ENCODE measurements at places on chromosomes 13 and 19.

DNA sequence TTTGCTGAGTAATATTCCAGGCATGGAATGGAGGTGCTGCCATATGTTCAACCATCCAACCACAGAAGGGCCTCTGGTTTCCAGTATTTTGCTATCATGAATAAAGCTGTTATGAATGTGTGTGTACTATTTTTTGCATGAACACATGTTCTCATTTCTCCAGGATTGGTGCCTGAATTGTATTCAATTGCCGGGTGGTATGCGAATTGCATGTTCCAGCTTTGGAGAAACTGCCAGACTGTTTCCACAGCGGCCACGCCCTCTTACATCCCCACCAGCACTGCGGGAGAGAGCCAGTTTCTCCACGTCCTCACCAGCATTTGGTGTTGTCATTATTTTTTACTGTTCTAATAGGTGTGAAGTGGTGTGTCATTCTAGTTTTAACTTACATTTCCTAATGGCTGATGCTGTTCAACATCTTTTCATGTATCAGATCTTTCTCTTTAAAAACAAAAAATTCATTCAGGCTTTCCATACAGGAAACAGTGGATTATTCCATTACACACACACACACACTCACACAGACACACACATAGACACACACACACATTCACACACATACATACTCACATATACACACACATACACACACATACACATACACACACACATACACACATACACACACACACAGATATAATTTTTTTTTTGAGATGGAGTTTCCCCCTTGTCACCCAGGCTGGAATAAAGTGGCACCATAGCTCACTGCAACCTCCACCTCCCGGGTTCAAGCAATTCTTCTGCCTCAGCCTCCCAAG lies 154.1 kb downstream of the PTPRS start:
- DNase-seq: no peak

- DNase-seq: no peak
Observed at GRCh38 chr13:66618702-66619101, 611.4 kb downstream of the PCDH9 start.

DNA sequence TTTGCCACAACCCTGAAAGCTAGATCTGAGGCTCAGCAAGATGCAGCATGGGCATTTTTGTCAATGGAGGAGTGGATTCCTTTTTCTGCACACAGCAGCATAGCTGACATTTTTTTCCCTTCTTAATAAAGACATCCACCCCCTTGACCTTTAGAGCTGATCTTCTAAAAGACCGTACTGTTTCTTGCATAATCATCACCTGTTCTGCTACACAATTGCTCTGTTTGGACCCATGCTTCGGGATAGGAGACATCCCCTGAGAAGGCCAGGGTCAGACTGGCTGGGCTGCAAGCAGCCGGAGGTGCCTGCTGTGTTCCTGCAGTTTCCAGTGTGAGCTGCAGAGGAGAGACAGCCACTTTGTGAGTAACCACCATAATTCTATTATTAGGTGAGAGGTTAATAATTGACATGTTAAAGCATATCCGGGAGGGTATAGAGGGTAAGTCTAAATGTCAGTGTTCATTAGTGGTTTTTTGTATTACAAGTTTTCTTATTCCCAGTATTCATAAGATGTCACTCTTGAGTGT lies 108.5 kb upstream of the C1QTNF9B start:
- no peak for DNase-seq

DNA sequence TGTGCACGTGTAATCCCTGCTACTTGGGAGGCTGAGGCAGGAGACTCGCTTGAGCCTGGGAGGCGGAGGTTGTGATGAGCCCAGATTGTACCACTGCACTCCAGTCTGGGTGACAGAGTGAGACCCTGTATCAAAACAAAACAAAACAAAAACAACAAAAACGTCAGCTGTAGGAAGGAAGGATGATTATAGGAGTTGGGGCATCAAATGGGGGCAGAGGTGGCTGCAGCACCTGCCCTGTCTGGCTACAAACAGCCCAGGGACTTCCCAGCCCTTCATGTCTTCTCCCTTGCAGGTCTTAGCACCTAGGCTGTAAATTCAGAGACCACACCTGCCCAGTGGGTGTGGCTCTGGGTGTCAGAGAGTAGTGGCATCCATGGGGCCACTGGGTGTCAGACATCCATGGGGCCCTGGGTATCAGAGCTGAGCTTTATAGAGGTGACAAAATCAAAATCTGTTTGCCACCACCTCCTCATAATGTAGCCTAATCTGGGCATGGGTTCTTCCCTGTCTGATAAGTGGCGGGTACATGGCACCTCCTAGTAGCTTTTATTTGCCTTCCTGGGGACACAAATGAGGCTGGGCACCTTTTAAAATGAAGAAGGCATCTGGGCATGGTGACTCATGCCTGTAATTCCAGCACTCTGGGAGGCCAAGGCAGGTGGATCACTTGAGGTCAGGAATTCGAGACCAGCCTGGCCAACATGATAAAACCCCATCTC lies 4.7 kb upstream of the B3GNT3 start:
- no peak for DNase-seq

DNA sequence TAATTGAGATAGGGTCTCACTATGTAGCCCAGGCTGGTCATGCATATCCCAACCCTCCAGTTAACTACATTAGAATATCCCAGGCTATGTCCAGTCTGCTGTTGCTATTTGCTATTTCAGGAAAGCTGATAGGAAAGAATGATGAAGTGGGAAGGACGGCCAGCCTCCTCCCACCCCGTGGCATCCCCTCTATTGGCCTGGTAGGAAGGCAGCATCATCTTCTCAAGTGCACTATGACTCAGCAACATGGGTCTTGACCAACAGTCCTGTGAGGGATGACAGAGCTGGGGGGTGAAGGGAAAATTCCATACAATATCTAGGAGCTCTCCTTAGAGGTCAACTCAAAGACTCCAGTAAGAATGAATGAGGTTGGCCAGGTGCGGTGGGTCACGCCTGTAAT lies 48.0 kb upstream of the ABCC4 start:
- DNase-seq: no peak

DNA sequence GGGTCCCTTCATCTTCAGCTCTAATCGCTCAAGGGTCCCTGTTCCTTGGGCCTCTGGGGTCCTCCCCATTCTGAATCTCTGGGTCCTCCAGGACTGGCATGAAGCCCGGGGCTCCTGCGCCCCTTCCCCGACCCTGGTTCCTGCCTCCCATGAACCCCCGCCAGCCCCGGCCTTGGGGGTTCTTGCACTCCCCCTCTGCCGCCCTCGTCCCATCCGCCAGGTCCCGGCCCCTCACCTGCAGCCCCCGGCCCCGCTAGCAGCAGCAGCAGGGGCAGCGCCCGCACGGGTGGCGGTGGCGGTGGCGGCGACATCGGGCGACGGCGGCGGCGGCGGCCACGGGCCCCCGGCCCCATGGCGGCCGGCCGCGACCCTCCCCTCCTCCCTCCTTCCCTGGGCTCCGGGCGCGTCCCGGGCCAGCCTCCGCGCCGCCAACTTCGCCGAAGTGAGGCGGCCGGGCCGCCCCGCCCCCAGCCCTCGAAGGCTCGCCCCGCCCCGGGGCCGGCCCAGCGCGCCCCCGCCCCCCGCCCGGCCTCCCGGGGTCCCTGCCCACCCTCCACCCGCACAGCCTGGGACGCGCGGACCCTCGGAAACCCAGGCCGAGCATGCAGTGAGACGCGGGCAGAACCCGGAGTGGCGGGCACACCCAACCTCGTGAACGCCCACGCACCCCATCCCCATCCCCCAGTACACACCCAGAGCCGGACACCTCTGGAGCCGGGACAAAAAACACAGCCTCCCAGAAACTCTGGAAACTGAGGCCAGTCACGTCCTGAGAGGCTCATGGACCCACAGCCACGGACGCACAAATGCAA lies at the start of gene NOTCH3:
NOTCH3 (minus strand) TSS at position 443 of the 812 bp plus-strand sequence; CDS start at position 353, 90 bp downstream.
- DNase-seq: no peak

DNA sequence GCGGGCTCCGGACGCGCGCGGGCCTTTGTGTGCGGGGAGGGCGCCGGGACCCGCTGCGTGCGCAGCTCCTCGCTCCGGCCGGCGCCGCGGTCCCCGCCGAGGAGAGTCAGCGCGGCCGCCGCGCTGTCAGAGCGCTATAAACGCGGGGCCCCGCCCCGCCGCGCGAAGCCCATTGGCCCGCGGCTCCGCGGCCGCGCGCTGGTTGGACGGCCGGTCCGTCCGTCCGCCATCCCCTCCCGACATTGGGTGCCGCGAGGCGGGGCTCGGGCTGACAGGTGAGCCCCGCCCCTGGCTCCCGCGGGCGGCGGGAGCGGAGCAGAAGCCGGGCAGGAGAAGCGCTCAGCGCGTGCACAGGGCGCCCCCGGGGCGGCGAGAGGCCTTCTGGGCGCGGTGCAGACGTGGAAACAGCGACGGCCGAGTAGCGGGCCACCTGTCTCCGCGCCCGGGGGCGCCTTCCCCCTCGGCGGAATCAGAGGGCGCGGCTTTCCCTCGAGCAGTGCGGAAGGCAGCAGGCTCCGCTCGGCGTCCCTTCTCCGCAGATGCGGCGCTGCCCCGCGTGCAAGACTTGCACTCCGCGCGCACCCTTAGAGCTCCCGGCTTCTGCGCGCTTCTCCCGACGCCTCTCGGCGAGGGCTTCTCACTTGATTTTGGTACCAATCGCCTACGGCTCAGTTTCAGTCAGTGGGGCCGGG lies at the start of gene EFNB2:
EFNB2 (minus strand) TSS at position 111 of the 692 bp plus-strand sequence. CDS start 698 bp downstream, outside the sequence.
- peak; percentile 84 for DNase-seq

DNA sequence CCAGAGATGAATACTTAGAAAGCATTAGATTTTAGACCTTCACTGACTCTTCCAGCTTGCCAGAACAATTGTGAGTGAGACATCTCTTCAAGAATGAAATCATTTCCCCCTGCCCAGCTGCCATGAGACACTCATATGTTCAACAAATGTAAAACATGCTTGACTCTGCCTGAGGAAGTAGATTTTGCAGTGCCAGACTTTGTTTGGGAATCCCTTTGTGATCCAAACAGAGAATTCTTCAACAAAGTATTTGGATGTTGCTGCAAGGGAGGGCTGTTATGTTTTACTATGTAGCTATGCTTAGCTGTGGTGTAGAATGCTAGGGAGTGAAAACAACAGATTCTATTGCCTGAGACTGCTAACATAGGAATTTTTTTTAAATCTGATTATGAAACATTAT lies 416.4 kb downstream of the DCT start:
- no peak for DNase-seq

GRCh38 chr13:32141462-32141861 lies 109.9 kb downstream of the FRY start:
- DNase-seq: no peak

GRCh38 chr13:37944869-37945442 lies 75.4 kb upstream of the TRPC4 start:
- no peak for DNase-seq

GRCh38 chr19:17475541-17476115 lies 5.3 kb downstream of the SLC27A1 start:
- DNase-seq: no peak

- DNase-seq: no peak
Observed at GRCh38 chr13:52449331-52450011, 963 bp downstream of the VPS36 start.

DNA sequence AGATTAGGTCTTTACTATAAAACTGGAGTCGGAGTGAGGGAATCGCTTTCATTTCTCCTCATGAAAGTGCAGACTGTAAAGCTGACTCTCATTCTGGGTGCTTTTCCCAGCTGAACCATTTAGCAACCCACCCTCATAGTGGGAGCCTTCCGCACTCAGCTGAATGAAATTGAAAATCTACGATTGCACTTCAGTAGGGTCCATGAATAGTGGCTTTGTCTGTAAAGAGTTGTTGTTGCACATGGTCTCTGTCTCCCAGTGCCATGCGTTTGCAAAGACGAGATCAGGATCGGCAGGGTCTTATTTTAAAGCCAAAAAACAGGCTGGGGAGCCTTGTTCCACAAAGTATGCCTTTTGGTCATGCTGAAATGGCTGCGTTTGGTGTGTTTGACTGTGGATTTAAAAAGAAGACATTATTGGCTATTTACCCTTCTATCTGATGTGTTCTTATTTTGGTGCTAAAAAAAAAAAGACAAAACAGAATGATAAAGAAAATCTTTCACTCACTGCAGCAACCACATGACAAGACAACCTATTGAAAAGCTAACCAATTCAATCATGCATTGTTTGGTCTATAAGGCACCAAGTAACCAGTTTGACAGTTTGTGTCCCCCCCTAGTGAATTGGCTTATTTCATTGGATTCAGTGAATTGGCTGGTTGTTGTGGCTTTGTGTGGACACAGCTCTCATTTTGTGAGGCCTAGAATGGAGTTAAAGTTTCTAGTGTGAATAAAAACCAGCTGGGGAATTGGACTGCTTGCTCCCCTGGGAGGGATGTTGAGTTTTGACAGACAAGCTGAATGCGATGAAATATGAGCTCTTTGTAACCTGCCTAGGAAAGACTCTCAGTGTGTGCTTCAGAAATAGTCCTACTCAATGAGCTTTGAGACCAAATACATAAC lies 65.6 kb downstream of the ARHGAP35 start:
- no peak for DNase-seq

DNA sequence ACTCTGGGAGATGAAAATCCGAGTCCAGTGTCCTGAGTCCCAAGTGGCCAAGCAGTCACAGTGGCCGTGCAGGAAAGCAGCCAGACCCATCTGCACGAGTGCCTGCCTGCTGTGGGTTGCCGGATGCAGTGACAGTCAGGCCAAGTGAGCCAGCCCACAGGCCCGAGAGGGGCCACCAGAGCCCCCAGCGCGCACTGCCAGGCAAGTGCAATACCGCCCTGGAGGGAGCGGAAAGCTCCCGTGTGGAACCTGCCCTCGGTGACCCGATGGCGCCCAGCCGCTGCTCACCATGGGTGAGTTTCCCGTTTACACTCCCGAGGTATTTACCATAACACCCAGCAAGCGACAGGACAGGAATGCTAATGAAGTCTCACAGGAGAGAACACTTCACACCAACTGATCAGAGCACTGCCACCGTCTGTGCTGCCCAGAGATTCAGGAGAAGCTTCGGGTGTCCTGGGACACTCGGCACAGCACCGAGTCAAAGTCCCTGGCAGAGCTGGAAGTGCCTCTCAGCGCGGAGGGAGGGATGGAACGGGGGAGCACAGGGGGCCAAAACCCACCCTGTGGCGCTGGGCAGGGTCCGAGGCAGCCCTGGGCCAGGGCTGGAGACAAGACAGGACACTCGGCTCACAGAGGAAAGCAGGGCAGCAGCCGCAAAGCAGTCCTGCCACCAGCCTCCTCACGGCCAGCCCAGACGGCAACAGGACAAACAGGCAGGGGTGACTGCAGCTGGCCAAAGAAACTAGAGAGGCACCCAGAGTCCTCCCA lies 21.3 kb upstream of the TINCR start:
- DNase-seq: no peak
